Natural killer cell treated with Interleukin-12 subunit alpha and Interleukin-12 subunit beta and Interleukin-15 and Interleukin-18, amount 100 ng/mL, for 72 hours (primary cell): ENCODE measurements at places on chromosomes 6 and 20. TPM values are rescaled to one million over a fixed set of nuclear protein-coding genes. Genes with fewer than 3 reads are reported as not detected.

DNA sequence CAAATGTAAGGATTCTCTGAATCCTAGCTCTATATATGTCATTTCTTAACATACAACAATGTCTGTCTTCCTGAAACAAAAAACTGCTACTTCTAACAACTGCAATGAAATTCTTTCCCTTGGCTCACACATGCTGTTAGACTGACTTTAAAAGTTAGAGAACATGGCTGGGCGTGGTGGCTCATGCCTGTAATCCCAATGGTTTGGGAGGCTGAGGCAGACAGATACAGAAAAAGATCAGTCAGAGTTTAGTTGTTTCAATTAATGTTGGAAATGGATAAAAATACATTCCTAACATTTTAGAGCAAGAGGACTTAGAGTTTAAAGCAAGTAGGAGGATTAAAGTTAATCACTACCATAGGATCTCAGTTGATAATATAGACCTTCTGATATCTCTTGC is 28.7 kb upstream of the KIAA1586 start:
- no peak for DNase-seq
- H3K4me3 ChIP-seq: no peak overlapping the region
- peaks cover 12% of the 10 kb centered on the region for H3K27me3 ChIP-seq
- no peak overlapping the region for H3K27ac ChIP-seq
- H3K4me1 ChIP-seq: no peaks in the 10 kb centered on the region

- H3K27me3 ChIP-seq: peaks cover 14% of the 10 kb centered on the region
- H3K36me3 ChIP-seq: no peaks in the 10 kb centered on the region
- H3K27ac ChIP-seq: no peak overlapping the region
- peaks cover 15% of the 10 kb centered on the region for H3K4me1 ChIP-seq
- no peak overlapping the region for H3K4me3 ChIP-seq
- no peak for DNase-seq
Observed at GRCh38 chr6:6806844-6807518, 218.5 kb downstream of the LY86 start.

DNA sequence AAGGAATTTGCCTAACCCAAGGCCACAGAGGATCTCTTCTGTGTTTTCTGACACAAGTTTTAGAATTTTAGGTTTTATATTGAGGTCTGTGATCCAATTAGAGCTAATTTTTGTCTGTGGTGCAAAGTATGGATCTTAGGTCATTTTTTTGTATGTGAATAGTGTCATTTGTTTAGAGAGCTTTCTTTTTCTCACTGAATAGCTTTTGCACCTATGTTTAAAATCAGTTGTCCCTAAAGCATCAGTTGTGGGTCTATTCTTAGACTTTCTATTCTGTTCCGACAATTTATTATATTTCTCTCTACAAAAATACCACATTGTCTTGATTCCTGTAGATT is 341 bp upstream of the MCM9 start:
- H3K4me1 ChIP-seq: peaks cover 25% of the 10 kb centered on the region
- DNase-seq: no peak
- H3K4me3 ChIP-seq: peak overlapping the region; percentile 94
- H3K27me3 ChIP-seq: no peaks in the 10 kb centered on the region
- peak overlapping the region; percentile 86 for H3K27ac ChIP-seq

DNA sequence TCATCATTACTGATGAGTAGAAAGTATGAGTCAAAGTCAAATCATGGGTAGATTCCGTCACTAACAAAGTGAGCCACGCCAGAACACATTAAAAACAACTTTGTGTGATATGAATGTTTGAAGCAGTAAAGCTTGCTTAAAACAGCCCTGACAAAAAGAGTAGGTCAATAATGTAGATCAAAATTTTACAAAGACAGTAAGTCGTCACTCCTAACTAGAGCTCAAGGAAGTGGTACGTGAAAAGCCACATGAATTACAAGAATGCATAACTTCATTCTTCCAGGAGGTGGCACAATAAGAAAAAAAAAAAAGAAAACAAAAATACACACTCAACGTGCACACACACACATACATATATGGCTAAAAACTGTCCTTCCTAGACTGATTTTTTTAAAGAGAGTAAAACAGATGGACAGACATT is 69.9 kb downstream of the HACE1 start:
- no peak for DNase-seq
- H3K36me3 ChIP-seq: peaks cover 6% of the 10 kb centered on the region
- H3K4me3 ChIP-seq: peak overlapping the region; percentile 60
- peak overlapping the region; percentile 63 for H3K27ac ChIP-seq

DNA sequence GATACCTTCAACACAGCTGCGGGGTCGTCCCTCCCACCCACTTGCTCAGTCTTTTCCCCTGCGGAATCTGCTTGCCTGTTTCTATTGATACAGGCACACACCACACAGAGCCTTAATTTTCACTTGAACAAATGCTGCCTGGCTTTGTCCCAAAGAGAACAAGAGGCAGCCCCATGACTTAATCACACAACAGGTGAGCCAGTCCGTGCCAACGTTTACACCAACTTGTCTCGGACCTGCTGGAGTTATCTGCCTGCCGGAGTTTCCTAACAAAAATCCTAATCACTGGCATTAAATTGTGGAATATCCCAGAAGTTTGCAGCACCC is 186.8 kb upstream of the RREB1 start:
- peaks cover 11% of the 10 kb centered on the region for H3K27me3 ChIP-seq
- H3K4me3 ChIP-seq: no peak overlapping the region
- DNase-seq: no peak
- H3K4me1 ChIP-seq: peaks cover 6% of the 10 kb centered on the region
- no peak overlapping the region for H3K27ac ChIP-seq

DNA sequence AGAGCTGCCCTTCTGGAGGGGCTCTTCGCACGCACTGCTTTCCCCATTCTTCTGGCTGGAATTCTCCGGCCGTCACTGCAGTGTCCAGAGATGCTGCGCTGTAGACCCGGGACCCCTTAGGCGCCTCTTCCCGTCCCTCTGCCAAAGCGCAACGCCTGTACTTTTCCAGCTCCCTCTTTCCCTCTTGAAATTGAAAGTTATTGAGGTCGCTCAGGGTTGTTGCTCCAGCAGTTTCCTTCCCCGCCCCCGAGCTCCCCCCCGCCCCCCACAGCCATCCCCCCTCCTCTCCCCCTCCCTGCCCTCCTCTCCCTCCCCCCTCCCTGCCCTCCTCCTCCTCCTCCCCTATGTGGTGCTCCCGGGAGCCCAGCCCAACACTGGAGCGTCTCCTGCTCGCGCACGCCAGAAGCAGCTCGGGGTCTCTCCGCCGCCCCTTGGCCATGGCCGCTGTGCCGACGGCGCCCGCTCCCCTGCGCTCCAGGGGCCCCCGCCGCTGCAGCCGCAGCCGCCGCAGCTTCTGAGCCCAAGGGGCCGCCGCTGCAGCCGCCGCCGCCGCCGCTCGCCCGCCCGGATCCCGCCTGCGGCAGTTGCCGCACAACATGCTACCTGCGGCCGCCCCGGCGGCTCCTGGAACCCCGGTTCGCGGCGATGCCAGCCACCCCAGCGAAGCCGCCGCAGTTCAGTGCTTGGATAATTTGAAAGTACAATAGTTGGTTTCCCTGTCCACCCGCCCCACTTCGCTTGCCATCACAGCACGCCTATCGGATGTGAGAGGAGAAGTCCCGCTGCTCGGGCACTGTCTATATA is at the start of gene RSPO3:
RSPO3 (plus strand) TSS at position 374 of the 804 bp plus-strand sequence. CDS start 522 bp downstream, outside the sequence.
- no peak within 1 kb of the TSS for H3K27ac ChIP-seq
- no peaks in the 10 kb centered on the region for H3K36me3 ChIP-seq
- H3K27me3 ChIP-seq: peaks cover 42% of the 10 kb centered on the region
- H3K4me3 ChIP-seq: peak within 1 kb of the TSS; percentile 20

- peaks cover 32% of the 10 kb centered on the region for H3K27me3 ChIP-seq
- no peaks in the 10 kb centered on the region for H3K4me1 ChIP-seq
- H3K4me3 ChIP-seq: no peak overlapping the region
- DNase-seq: no peak
- H3K27ac ChIP-seq: no peak overlapping the region
- H3K36me3 ChIP-seq: no peaks in the 10 kb centered on the region
Observed at GRCh38 chr6:90669846-90670245, 83.0 kb upstream of the MAP3K7 start.

DNA sequence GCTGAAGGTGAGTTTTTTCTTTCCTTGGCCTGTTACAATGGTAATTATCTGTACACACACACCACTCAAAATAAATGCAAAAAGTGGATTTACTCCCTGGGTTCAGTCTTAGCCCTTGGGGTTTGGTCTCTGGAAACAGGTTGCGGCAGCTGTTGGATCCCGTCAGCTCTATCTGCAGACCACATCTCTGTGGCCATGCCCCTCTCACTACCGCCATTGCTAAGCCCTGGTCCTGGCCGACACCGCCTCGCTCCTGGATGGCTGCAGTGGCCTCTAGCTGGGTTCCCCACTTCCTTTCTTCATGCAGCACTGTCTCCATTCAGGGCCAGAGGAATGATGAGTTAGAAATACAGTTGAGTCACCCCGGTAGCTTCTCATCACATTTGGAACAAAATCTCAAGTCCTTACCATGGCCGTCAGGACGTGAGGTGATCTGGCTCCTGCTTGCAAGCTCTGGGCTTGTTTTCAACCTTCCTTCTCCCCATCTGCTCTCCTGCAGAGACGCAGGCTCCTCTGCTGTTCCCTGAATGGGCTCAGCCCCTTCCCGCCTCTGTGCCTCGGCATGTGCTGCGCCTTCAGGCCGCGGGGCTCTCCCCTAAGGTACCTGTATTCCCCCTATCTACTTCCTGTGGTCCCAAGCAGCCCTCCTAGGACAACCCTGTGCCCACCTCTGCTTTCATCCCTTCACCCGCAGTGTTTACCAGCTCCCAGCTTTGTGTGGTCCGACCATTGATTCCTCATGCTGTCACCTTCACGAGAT is 38.0 kb downstream of the EFCAB8 start:
- no peak overlapping the region for H3K27ac ChIP-seq
- no peaks in the 10 kb centered on the region for H3K4me1 ChIP-seq
- no peak for DNase-seq
- no peaks in the 10 kb centered on the region for H3K27me3 ChIP-seq
- H3K4me3 ChIP-seq: no peak overlapping the region

SPEF1 gene
- total RNA-seq: 0.36 TPM

DNA sequence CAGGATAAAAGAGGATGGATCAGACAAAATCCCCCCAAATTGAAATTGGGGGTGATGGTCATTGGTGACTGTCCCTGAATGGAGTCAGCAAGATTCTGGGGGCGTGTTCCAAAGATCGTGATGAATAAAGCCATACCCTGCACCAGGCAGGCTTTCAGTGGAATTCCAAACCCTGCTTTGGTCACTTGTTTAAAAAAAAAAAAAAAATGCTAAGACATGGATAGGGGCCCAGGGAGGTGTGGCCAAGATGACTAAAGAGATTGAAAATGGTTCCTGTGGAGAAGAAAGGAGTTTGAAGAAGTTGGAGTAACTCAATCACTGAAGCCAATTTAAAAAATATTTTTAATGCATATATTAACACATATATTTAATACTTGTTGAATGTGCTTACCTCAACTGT is 161.4 kb upstream of the KCNG1 start:
- H3K27ac ChIP-seq: no peak overlapping the region
- no peaks in the 10 kb centered on the region for H3K36me3 ChIP-seq
- H3K4me3 ChIP-seq: no peak overlapping the region
- peaks cover 22% of the 10 kb centered on the region for H3K27me3 ChIP-seq

DNA sequence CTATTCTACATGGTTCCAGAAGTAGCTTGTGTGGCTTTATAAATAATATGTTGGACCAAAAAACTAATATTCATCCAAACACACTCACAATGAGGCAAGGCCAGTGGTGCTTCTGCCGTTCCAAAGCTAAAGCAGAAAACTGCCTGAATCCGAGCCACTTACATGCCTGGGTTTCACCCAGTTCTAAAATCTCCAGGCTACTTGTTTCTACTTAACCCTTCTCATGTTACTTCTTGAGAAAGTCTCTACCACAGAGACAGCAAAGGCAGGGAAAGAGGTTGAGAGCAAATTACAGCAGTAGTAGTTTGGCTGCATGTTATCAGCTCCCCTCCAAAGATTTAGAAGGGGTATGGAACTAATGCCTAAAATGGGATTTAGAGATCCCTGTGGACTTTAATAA is 62.0 kb downstream of the FAXC start:
- no peak overlapping the region for H3K4me3 ChIP-seq
- no peak for DNase-seq
- peaks cover 2% of the 10 kb centered on the region for H3K27me3 ChIP-seq
- no peaks in the 10 kb centered on the region for H3K36me3 ChIP-seq
- no peak overlapping the region for H3K27ac ChIP-seq
- no peaks in the 10 kb centered on the region for H3K4me1 ChIP-seq

ID4 gene
- total RNA-seq: not detected

GRCh38 chr20:21981179-21981578 is 275.7 kb downstream of the PAX1 start:
- no peak overlapping the region for H3K27ac ChIP-seq
- no peak overlapping the region for H3K4me3 ChIP-seq
- H3K36me3 ChIP-seq: peaks cover 18% of the 10 kb centered on the region
- DNase-seq: no peak
- H3K27me3 ChIP-seq: no peaks in the 10 kb centered on the region

GRCh38 chr6:42471714-42472113 is 20.0 kb upstream of the TRERF1 start:
- no peaks in the 10 kb centered on the region for H3K4me1 ChIP-seq
- H3K27ac ChIP-seq: no peak overlapping the region
- H3K36me3 ChIP-seq: peaks cover 9% of the 10 kb centered on the region
- no peaks in the 10 kb centered on the region for H3K27me3 ChIP-seq
- no peak overlapping the region for H3K4me3 ChIP-seq

DNA sequence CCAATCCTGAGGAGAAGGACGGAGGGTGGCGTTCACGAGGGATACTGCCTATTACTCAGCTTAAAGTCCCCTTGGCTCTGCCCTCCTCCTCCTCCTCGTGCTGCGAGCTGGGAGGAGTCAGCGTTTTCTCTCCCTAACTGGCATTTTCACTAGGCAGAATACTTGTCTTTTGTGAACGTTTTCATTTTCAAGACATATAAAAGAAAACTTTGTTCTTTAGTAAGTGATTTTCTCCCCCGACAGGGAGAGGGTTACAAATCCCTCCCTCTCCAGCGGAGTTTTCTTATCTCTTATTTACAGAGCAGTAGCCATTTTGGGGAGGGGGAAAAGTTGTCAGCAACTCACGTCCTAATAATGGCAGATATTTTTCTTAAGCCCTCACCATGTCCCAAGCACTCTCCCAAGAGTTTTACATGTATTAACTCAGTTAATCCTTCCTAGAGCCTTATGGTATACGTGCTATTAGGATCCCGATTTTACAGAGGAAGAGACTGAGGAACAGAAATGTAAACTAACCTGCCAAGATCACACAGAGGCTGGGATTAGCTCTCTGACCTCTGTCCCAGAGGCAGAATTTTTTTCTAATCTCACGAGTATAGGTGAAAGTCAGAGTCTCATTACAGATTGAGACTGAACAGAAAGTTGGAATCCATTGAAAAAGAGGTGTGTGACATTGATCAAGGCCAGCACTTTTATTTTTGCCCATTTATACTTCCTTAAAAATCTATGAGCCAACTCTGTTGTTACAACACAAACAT is 30.0 kb upstream of the ZNF217 start:
- H3K36me3 ChIP-seq: no peaks in the 10 kb centered on the region
- peak overlapping the region; percentile 75 for H3K4me3 ChIP-seq
- no peaks in the 10 kb centered on the region for H3K27me3 ChIP-seq
- DNase-seq: no peak
- H3K27ac ChIP-seq: peak overlapping the region; percentile 81

BPIFA1 gene
- not detected for total RNA-seq

MRPS10 gene
- 35.1 TPM for total RNA-seq
